ENCODE measurements at places on chromosomes 3 and 15.

- no peak for DNase-seq
Measured at GRCh38 chr3:149527531-149528339, 53.2 kb downstream of the TM4SF4 start.

DNA sequence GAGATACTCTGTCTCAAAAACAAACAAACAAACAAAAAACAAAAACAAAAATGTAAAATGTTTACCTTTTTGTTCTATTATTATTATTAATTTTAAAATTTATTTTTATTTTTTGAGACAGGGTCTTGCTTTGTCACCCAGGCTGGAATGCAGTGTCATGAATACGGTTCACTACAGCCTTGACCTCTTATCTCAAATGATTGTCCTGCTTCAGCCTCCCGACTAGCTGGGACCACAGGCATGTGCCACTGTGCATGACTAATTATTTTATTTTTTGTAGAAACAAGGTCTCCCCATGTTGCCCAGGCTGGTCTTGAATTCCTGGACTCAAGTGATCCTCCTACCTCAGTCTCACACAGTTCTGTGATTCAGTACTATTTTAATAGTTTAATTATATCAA, 5.7 kb upstream of the SLC25A26 start:
- no peak for DNase-seq

DNA sequence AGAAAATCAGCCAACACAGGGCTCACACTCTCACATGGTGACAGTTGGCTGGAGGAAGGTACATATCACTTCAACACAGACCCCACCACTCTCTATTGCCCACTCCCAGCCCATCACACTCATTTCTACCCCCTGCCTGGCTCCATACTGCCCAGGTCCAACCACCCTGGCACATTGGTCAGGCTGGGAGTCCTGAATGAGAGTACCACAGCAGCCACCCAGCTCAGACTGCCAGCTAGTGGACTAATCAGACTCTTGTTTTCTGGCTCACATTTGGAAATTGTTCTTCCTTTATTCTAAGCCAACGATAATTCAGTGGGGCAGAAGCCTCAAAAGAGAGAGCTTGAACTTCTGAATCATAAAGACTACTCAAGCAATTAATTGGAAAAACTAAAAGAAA, 20.0 kb downstream of the MRPL46 start:
- DNase-seq, result no peak

DNA sequence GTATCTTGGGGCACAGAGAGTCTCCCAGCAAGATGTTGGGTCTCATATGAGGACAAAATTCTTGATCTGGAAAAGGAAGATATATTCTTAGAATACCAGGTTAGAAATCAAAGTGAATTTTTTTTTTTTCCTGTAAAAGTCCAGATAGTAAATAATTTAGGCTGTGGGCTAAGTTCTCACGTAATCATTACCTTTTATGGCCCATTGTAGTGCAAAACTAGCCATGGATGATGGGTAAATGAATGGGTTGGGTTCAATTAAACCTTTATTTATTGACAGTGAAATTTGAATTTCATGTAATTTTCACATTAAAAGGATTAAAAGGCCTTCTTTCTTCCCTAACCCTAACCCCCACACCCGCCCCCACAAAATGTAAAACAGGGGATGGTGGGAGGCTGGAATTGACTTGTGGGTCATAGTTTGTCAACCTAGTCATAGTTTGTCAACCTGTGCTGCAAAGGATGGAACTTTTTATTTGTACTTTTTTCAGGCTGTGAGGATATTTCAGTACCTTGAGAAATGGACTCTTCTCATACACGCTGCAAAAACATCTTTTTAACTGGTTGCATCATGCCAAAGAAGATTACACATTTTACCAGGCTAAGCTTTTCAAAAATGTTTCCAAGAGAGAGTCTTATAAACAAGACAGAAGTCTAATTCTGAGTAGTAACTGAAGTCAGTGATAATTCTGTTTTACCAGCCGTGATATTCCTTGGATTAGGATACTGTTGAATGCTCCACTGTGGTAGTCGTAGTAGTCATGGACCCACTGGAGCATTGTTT, 138.8 kb downstream of the AKAP13 start:
- DNase-seq, result no peak

DNA sequence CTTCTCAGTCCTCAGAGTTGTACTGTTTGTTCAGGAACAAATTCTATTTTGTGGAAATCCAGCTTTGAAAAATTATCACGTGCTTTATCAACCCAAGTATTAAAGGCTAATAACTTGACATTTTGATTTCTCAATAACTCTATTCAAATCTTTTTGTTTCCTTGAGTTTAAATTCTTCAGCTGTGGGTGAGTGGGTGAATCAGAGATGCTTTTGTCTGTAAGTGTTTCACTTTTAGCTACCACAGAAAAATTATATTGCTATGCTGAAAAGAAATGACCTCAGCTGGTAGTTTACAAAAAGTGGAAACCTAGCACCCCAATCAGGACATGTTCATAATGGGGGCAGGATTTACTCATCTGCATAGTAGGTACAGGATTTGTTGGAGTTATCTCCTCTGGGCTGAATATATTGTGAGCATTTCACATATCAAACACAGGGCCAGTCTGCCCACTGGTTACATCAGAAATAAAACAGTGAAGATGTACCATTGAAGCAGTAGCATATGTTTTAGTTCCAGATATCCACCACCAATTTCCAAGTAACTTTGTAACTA, 30.5 kb downstream of the MINDY4B start:
- DNase-seq, result no peak

DNA sequence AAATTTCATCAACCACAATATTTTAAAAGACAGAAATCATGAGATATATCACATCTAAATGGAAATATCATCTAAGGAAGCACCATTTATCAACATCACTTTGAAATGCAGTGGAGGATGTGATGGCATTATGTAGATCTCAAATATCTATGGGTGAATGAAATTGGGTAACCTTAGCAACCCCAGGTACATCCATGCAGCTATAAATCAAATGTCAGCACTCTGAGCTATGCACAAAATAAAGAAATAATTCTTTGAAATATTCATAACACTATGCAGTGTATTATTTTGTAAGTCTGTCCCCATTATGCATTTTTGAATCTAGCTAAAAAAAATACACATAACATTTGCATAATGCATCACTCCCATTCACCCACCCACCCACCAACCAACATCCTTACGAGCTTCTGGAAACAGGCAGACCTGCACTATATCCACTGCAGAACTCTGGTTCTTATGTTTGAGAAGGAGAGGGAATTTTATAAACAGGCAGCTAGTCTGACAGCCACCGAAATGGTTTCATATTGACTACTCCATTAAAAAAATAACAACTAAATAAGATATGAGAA, 186.8 kb downstream of the SHOX2 start:
- no peak for DNase-seq

GRCh38 chr3:107992976-107993684, 97.7 kb downstream of the CD47 start:
- no peak for DNase-seq

DNA sequence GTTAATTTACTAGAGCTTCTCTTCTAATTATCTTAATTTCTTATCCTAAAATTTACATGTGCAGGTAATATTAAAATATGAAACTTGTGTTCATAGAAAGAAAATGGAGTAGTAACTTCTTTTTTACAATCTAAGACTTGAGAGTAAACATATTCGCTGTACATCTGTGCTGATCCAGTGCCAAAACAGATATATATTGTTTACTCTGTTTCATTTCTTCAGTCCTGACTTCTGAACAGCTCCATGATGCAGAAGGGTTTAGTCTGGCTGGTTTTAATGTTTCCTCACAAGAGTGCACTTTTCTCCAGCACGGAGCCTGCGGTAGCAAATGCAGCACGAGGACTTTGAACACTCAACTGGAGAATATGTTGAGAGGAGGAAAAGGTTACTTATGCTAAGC, 306.8 kb downstream of the EPHA3 start:
- DNase-seq, result no peak

DNA sequence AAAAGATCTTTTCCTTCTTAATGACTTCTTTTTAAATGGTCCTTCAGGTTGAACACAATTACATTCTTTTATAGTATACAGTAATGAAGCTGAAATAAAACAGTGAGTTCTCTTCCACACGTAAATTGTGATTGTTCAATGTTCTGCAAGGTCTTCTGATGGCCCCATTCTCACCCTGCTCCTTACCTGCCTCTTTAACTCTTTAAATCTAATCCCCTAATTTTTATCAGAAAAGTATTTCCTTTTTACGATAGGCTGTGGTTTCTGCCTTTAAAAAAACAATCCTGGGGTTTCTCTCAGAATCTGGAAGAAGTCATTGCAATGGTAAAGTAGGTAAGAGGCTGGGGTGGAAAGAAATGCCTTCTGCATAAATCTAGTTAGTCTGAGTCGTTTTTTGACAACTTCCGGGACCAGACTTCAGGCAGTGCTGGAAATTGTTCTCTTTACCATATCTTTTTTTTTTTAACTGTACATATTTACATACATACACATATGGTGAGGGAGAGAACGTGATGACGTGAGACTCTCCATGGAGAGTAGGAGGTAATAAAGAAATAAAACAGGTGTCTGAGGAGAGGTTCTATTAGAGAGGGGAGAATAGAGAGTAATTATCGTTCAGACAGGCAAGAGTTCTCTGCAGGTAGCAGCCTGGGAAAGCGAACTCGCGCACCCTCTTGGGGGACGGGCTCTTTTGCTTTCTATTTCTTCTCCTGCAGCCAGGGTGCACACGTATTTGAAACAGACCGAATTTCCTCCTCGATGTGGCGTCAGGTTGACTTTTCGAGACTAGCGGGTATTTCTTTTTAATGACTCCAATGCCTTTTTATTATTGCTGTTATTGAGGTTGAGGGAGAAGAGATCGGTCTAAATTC, at the start of gene SIDT1:
SIDT1 (plus strand) TSS at position 730 of the 872 bp plus-strand sequence. CDS start 467 bp downstream, outside the sequence.
- no peak for DNase-seq

GRCh38 chr3:17231537-17232261, 346.9 kb downstream of the PLCL2 start:
- no peak for DNase-seq

- DNase-seq, result no peak
Measured at GRCh38 chr3:5343459-5343858, 156.0 kb downstream of the EDEM1 start.

GRCh38 chr15:93384886-93385285, 295.9 kb upstream of the RGMA start:
- DNase-seq, result no peak

DNA sequence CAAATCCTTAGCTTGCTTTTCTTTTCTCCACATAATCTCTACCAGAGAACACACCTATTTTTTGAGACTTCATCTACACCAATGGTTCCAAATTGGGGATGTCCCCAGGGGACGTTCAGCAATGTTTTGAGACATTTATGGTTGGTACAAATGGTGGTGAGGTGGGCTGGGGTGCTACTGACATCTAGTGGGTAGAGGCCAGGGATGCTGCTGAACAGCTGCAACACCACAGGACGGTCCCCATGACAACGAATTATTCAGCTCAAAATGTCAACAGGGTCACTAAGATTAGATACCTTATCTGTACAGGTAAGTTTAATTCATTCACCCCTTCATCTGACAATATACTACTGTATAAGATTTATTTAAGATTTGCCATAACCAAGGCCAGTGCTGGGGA, 14.4 kb downstream of the GK5 start:
- peak; percentile 7 for DNase-seq

DNA sequence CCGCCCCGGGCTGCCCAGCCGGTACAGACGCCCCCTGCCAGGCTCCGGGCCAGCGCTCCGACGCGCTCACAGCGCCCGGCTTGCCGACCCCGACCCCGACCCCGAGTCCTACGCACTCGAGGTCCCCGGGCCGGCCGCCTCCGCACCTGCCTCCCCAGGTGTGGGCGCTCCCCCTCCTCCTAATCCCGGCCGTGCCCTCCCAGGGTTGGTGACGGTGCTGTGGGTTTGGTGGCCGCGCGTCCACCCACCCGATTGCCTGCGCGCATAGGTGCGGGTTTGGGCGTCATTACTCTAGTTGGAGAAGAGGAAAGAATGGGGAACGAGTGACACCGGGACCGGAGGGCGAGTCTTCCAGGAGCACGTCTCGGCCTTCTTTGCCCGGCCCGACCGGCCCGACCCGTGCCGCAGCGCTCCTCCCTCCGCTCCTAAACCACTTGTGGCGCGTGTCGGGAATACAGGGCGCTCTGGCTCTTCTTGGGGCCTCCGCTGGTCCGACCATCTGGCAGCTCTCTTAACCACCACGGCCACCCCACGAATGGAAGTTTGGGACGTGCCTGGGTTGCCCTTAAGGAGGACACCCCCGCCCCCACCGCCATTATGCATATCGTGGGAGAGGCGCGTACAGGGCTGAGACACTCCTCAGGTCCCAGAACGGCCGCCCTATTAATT, 810 bp upstream of the THRB start:
- no peak for DNase-seq

DNA sequence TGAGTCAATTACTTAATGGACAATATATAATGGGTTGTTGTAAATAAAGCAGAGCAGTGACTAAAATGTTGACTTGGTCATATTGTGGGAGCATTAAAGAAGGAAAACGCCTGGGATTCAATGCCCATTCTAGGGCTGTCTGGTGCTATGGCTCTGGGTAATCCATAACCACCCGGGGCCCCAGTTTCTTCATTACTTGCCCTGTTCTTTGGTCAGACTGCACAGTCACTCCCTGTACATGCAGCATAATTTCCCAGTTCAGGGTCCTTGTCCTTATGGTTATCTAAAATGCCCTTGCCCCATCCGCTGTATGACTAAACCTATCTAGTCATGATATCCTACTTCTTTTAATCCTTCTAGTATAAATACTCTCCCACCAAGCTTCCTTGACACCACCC, 27.5 kb upstream of the DENND4A start:
- no peak for DNase-seq

DNA sequence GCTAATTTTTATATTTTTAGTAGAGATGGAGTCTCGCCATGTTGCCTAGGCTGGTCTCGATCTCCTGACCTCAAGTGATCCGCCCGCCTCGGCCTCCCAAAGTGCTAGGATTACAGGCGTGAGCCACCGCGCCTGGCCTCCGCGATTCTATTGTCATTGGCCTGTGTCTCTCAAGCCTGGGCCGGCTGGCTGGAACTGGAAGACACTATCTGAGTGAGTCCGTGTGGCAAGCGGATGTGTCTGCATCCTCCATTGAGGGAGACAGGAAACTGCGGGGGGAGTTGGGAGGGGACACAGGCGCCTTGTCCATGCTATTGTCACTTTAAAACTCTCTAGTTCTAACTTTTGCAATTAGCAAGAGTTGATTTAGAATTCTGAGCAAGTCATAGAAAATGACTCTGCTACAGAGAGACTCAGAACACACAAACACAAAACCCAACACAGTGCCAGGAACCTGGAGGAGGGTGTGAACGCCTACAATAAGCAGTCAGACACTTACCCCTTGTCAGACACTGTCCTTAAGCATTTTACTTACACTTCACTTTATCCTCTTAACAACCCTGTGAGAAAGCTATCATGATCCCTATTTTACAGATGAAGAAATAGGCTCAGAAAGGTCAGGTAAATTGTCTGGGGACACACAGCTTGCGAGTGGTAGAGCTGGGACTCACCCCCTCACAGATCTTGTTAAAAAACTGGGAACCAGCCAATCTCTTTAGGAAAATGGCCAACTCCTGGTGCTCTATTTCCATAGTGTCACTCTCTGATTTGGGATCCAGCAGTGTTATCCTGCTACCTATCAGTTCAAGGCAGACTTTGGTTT, 38.7 kb downstream of the ANP32A start:
- DNase-seq, result no peak

- DNase-seq, result peak; percentile 50
Measured at GRCh38 chr3:15099364-15100098, 583 bp upstream of the RBSN start.

GRCh38 chr15:63517202-63517601, 12.8 kb downstream of the USP3 start:
- no peak for DNase-seq

GRCh38 chr15:60318216-60318867, 79.4 kb downstream of the ANXA2 start:
- no peak for DNase-seq
